ENCODE measurements at places on chromosomes 16 and 17.

DNA sequence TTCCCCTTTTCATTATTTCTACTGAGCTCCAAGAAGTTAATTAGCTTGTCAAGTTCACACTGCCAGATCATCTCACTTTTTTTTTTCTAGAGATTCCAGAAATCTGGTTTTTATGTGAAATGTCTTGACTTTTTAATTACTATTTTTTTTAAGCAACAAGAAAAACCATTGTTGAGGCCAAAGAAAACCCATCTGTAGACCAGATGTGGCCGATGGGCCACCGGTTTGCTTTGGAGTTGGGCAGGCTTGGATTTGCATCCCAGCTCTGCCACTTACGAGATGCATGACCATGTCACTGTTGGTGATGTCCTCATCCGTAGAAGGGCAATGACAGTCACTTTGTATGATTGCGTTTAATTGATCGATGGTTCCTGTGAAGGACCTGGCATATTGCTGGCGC lies 34.2 kb upstream of the MRTFB start:
- DNase-seq = no peak

DNA sequence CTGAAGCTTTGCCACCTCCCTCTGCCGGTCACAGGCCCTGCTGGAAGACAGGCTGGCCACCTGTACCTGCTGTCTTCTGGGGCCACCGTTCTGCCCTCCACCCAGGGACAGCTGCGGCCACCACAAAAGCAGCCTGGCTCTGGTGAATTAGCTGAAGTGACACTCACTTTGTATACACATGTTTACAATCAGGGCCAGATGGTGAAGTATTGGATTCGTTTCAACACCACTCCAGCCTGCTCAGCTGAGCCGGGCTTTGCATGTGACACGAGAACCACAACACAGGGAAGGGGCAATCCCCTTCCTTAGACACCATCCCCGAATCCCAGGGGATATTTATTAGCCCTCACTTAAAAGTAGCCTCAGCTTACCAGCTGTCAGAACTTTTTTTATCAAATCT lies 191.5 kb upstream of the RPL38 start:
- no peak for DNase-seq

DNA sequence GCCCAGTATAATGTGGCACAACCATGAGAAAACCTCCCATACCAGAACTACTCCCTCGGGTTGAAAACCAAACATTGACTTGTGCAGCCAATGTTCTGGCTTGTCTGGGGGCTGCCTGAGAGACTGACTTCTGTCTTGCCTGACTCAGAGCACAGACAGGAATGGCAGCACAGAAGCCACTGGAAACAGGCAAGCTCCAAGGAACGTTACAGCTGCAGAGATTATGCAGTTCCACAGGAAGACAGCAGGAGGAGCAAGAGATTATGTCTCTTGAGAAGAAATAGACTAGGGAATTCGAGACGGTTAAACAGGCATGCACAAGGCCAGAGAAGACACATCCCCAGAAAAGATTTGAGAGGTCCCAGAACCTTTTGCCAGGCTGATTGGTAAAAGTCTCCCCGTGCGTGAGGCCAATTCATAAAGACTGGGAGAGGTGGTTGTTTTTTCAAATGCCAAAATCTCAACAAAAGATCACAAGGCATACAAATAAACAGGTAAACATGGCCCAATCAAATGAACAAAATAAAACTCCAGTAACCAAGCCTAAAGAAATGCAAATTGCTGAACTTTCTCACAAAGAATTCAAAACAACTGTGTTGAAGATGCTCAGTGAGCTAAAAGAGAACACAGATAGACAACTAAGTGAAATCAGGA lies 90.6 kb upstream of the CDH5 start:
- no peak for DNase-seq

DNA sequence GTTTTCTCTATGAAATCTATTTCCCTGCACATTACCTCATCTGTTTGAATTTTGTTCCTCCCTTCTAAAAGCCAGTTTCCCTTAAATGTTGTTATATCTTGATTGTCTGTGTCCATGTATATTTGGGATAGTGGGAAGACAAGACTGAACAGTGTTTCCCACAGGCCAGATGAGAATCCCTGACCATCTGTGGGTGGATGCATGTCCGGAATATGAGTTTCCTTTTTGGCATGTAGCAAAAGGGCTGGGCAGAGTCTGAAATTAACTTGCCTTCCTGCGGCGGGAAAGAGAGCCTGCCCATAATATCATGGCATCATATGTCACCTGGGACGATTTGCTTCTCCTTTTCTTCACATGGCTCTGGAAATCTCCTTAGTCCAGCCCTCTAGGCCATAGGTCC lies 385.8 kb upstream of the MAF start:
- DNase-seq = no peak

- DNase-seq = no peak
Measured at GRCh38 chr16:1496464-1496863, 3.3 kb downstream of the TELO2 start.

GRCh38 chr16:22898874-22899348 lies 84.9 kb downstream of the HS3ST2 start:
- peak; percentile 83 for DNase-seq

DNA sequence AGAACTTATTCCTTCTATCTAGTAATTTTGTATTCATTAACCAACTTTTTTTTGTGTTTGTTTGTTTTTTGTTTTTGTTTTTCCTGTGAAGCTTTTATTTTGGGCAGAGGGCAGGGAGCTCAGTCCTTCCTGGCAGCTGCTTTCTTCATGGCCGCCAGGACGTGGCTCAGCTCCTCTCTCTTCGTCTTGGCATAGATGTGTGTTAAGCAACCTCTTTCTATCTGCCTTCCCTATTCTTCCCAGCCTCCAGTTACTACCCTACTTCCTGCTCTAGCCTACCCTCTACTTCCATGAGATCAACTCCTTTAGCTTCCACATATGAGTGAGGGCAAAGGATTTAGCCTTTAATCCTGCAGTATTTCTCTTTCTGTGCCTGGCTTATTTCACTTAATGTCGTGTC lies 8.2 kb upstream of the BRD7 start:
- no peak for DNase-seq

DNA sequence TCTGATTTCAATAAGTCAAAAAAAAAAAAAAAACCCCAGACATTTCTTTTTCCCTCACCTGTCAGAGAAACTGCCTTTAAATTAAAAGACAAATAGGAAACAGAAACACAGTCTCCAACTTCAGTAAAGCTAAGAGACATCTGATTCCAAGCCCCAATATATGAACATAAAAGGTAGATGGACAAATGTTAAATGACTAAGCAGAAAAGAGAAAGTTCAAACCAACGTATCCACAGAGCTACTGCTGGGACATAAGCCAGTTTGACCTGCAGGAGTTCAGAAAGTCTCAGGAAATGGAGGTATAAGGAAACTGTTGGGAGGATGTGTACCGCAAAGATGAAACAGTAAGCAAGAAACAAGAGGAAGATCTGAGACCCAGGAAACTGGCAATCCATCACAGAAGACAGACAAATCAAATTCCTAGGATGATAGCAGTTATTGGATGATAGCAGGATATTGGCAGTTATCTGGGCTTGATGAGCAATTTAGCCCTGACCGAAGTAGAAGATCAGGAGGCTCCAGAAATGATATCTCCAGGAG lies 135.0 kb downstream of the BRIP1 start:
- no peak for DNase-seq

DNA sequence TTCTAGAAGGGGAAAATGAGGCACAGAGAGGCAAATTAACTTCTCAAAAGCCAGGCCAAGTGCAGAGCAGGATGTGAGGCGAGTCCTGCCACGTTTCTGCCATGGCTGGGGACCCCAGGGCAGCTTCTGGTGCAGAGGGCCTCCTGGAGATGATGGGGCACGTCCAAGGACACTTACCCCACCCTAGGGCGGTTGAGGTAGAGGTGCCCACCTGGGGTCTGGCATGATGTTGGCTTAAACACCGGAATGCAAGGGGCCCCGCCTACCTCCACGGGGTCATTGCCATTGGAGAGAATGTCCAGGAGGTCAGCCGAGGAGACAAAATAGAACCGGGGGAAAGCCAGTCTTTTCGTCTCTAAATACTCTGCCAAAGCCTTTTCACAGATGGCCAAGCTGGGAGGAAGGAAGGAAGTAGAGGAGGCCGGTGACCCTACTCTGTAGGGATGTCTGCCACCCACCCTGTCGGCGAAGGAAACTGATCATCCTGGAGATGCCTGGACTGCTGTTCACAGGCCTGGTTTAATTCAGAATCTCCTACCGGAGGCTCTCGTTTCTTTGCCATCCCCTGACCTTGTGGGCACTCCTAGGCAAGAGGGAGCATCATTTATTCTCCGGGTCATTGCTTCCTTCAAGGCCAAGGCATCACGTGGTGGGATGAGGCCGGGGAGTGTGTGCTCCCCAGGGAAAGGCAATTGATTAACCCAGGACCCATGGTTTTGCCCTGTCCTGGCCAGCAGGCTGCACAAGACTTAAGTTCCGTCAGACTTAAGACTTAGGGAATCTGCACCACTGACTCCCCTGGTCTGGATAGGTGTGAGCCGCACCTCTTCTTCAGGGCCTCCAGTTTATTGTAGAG lies 70.5 kb downstream of the DNAH17 start:
- DNase-seq = no peak

GRCh38 chr16:12988071-12988470 lies 86.7 kb downstream of the SHISA9 start:
- DNase-seq = no peak

- DNase-seq = no peak
Measured at GRCh38 chr16:85289760-85290625, 177.7 kb upstream of the CIBAR2 start.

DNA sequence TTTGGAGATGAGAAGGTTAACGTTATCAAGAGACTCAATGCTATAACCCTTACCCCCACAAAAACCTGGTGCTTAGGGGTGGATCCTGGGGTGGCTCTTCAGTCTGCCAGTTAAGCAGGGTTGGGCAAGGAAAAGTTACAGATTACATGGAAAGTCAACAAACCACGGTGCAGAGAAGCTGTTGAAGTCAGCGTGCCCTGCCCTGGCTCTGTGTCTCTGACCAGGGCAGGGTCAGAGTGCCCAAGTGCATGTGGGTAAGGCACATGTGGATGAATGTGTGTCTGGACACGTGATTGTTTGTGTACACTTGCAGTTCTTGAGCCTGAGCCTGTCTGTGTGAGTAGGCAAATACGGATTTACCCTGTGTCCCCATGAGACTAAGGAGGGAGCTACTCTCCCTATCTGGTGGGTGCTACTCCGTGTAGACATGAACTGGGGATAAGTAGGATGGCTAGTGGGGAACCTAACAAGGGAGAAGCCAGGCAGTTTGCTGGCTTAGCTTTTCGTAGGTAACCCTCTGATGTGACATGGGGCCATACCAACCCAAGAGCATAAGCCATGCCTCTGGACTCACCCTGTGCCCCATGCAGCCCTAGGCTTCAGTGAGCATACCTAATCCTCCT lies 5.5 kb downstream of the IGFBP4 start:
- DNase-seq = no peak

- DNase-seq = peak; percentile 71
Measured at GRCh38 chr17:31524926-31525800, 133.7 kb downstream of the RAB11FIP4 start.

DNA sequence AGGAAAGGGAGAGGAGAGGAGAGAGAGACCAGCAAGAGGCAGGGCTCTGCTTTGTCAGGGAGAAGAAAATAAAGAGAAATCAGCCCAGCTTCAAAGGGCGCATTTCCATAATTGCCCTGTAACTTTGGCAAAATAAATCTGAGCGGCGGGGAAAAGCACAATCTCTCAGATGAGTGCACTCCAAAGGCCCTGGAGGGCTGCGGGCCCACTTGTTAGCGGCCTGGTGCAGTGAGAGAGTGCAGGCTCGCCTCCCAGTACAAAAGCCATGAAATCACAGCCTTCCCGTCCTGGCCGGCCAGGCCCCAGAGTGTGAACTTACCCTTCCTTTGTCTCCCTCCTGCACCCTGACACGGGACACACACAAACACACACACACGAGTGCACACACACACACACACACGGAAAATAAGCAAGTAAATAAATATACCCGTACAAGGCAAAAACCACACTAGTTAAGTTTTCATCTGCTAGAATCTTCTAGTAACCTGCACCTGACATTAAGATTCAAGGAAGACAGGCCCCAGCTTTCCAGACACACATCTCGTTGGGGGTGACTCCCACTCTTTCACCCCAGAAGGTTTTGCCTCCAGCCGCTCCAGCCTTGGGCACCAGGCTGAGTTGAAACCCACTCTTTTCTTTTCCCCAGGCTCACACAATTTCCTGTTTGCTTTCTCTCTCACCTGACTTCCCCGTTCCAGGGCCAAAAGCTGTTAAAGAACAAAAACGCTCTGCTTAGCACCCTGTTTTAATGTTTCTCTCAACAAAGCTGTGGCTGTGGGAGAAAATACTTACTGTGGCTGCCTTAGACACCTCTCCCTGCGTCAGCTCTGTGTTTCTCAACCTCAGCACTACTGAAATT lies 8.5 kb downstream of the IRX3 start:
- DNase-seq = peak; percentile 36

DNA sequence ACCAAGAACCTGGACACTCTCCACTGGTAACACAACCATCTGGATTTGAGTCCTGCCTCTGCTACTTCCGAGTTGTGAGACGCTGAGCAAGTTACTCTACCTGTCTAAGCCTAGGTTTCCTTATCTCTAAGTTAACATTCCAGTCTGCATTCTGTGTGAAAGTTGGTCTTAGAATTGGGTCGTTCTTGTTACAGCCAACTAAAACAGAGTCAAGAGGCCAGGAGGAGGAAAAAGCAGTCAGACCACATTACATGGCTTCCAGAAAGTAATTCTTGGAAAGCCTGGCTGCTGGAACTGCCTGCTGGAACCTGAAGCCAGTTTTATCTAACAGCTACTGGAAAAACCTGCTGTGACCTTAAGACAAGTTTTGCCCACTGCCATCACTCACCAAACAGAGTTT lies 38.4 kb upstream of the XYLT1 start:
- DNase-seq = no peak

- no peak for DNase-seq
Measured at GRCh38 chr17:33970279-33970678, 284.8 kb upstream of the CCL2 start.

DNA sequence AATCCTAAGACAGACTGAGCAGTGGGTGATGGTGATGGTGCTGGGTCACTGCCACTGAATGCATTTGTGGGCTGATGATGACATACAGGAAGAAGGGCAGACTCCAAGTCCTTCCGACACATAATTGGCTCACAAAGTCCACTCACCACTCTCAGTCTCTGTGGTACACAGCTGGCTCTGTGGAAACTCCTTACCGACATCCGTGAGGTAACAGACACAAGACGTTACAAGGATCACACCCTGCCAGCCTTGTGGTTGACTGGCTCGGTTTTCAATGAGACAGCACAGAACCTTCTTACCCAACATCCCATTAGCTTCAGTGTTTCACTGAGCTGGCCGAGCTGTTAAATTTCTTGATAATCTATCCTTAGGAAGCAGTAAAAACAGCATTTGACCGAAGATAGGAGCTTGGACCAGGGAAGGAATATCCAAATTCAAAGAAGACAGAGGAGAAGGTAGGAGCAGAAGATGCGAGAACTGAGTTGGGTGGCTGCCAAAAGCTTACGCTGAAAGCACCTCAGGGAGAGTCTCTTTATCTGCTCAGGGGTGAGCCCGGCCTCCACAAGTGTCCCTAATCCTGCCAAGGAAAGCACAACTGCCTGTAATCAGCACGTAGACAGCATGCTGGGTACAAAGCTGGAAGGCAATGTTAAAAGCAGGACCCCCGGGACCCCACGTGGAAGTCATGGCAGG lies 5.5 kb upstream of the MXRA7 start:
- DNase-seq = no peak
